AG09319 (cell line): ENCODE measurements at places on chromosomes 6 and 20.
A peak's percentile ranks its signal among the peaks of the same experiment; 100 is the strongest.

DNA sequence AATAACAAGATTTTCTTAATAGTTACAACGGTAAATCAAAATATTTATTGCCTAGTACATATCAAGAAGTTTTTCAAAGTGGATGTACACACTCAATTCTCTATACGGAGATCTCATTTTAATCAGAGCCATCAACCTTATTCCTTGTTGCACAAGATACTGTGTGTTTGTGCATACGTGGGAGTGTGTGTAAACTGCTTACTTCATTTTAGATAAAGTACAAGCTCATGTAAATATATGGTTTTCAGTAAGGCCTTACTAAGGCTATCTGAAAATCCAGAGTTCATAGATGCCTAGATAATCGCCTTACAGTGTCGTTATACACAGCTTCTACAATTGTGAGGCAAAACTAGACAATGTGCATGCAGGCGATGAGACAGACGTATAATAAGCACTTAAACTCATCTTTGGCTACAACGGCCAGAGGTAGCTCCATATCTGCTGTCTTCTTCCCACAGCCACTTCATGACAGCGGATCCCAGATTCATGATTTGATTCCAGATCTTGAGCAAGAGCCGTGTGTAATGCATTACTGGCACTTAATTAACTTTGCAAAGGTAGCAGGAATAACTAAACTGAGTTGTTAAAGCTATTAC, 2.5 kb downstream of the PERP start:
- no peak for DNase-seq

DNA sequence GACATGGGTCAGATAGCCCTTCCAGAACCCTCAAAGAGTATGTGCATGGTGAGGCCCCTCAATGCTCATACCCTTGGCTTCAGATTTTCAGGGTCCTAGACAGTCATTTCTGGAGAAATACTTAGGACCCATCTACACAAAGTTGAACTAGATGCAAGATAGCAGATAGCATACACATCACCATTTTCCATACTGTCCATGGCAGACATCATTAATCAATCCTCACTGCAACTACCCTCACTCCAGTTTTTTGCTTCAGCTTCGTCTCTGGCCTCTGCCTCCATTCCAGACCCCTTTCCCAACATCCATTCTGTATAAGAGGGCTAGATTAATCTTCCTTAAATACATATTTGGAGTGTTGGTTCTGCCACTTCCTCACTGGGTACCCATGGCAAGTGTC, 95.5 kb upstream of the MYL9 start:
- DNase-seq = no peak

- DNase-seq = no peak
Observed at GRCh38 chr6:20711518-20711917, 177.3 kb downstream of the CDKAL1 start.

DNA sequence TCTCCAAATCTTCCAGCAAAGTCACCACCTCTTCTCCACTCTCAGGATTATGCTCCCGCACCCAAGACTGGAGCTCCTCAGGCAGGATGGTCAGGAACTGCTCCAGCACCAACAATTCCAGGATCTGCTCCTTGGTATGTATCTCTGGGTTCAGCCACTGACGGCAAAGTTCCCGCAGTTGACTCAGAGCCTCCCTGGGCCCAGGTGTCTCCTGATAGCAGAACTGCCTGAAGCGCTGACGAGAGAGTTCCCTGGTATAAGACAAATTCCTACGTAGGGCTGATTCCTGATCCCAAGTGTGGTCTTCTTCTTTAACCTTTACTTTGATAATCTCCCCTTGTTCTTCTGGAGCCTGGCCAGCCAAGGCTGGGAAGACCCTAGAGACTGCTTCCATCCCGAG, 60.6 kb downstream of the GPX5 start:
- DNase-seq = no peak

- no peak for DNase-seq
Observed at GRCh38 chr6:168371185-168371584, 51.6 kb upstream of the DACT2 start.

- no peak for DNase-seq
Observed at GRCh38 chr6:39797751-39798150, 5.6 kb downstream of the DAAM2 start.

- no peak for DNase-seq
Observed at GRCh38 chr6:63897952-63898351, 262.4 kb downstream of the PHF3 start.

- no peak for DNase-seq
Observed at GRCh38 chr6:37946057-37946456, 126.5 kb downstream of the ZFAND3 start.

DNA sequence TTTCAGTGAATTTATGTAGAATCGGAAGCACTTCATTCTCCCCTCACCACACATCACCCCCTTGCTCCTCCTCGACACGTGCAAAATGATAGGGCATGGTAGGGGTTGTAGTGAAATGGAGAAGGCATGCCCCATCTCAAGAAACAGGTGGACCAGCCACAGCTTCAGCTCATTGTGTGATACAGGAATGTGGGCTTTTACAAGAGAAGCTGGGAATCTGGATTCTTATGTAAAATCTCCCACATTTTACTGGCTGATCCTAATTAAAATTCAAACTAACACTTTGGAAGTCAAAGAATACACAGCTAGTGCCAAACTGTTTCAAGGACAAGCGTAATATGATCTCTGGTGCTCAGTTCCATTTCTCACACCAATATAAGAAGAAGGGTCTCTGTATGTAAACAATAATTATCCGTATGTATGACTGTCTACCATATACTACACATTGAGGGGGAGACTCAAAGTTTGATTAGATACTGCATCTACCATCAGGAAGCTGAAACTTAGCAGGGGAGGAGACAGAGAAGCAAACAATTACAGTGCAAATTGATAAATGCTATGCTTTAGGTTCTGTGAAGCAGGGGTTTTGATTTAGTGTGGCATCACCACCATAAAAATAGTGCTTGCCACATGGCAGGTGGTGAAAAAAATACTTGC, 24.3 kb upstream of the KIAA0408 start:
- DNase-seq = no peak

GRCh38 chr20:44410583-44411019, 55.1 kb downstream of the HNF4A start:
- DNase-seq = no peak

GRCh38 chr6:2708456-2708855, 42.3 kb downstream of the MYLK4 start:
- no peak for DNase-seq

- no peak for DNase-seq
Observed at GRCh38 chr20:30606990-30607389, 650.5 kb upstream of the DEFB115 start.

- no peak for DNase-seq
Observed at GRCh38 chr6:40413239-40413638, 173.9 kb downstream of the LRFN2 start.

- DNase-seq = no peak
Observed at GRCh38 chr6:21710908-21711627, 117.5 kb downstream of the SOX4 start.

- DNase-seq = no peak
Observed at GRCh38 chr6:32815115-32815514, 1.7 kb downstream of the HLA-DOB start.

DNA sequence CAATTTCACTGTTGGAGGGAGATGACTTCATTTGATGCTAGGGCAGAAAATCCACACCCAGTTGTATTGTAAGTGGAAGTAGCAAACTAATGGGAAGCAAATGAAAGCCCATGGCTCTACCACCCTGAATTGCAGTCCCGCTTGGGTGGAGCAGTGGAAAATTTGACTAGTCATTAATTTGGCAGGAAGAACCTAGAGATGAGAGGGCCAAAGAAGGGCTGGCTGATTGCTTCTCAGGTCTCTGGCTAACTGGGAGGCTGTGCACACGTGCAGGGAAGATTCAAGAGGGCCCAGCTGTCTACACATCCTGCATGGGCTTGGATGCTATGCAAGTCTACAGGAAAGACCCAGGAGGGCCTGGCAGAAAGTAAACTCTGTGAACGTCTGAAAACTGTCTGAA, 466.2 kb downstream of the TFAP2A start:
- DNase-seq = no peak

- no peak for DNase-seq
Observed at GRCh38 chr20:48709058-48709691, 118.6 kb downstream of the PREX1 start.

DNA sequence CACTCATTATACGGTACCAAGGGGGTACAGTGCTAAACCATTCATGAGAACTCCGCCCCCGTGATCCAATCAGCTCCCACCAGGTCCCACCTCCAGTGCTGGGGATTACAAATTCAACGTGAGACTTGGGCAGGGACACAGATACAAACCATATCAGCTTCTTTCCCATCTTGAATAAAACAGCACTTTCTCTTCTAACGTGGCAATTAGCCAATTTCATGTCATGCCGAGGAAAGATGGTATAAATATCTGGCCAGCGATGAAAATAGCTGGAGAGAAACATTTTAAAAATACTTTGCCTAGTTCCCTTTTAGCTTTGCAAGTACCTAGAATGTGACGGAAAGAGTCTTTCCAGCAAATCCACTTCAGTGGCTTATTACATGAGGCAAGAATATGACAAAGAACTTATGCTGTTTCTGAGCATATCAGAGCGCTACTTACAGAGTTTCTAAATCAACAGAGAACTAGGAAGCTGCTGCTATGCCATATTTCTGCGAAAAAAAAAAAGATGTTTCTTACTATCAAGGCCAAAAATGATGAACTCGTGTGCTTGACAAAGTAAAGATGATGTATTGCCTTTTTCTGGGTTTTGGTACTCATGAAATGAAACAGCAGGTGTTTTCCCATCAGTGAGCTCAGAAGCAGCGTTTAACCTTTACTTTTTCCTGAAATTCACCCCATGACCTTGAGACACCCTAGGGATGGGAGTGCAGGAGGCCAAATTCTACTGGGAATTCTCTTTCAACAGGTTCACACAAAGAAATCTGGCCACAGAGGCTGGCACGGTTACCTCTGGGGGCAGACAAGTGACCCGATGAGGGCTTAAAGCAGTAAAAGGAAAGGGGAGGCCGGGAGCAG, 37.9 kb downstream of the AGPAT4 start:
- DNase-seq = no peak

DNA sequence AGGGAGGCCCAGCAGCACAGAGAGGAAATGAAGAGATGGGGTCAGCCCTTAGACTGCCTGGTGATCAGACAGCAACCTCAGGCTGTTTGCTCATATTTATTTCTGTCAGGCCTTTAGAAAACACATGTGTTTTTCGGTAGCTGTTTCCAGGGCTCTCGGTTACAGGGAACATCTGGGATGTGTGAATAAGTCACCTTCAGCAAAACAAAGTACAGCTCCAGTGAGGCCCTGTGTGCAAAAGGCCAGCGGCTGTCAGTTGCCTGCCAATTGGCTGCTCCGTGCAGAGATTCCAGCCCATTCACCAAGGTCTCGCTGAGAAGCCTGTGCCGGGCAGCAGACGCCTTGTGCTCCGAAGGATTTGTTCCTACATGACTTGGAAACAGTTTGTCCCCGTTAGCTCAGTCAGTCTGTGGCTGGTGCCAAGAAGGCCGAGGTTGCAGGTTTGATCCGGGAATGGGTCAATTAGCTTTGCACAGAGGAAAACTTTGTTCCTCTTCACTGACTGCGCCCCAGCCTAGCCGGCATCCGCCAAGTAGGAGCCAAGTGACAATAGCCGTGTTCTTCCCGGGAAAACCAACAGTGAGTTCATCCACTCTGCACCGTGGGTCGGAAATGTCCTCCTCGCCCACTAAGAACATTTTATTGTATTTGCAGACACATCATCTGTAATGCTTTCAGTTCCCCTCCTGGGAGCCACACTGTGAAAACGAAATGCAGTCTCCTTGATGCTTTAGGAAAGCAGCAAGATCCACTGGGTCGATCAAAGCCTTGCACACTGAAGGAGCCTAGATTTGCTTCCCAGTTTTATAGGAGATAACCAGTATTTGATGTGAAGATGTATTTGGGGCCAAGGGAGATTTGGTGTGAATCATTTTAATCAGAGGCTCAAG, 315.4 kb upstream of the CDYL start:
- DNase-seq = peak; percentile 10

DNA sequence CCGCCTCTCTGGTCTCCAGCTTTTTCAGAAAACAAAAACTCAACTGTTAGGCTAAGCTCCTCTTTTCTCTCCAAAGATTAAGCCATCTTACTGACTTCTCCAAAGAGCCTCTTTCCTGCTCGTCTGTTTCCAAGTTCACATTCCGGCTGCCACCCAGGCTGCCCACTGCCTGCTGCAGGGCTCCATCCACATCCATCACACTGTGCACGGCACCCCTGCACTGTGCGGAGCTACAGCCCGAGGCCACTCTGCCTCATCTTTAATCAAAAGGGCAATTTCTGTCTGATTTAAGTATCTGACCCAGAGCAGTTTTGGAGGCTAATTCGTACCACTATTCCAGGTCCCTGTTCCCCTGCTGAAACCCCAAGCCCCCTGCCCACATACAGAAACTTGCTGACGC, 141.6 kb upstream of the ARMC2 start:
- DNase-seq = no peak

DNA sequence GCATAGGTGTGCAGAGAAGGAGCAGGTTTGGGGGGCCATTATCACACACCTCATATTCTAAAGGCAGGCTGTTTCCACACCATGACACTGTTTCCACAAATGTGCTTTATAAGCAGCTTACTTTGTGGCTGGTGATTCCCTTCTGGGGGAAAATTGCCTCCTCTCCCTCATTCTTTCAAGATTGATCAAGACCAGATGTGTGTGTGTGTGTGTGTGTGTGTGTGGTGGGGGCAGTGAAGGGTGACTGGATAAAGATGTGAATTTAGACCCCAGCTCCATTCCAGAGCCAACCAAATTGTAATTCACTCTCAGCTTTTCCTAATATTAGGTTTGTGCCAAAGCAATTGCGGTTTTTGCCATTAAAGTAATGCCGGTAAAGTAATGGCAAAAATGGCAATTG, 45.6 kb downstream of the EDN3 start:
- no peak for DNase-seq

DNA sequence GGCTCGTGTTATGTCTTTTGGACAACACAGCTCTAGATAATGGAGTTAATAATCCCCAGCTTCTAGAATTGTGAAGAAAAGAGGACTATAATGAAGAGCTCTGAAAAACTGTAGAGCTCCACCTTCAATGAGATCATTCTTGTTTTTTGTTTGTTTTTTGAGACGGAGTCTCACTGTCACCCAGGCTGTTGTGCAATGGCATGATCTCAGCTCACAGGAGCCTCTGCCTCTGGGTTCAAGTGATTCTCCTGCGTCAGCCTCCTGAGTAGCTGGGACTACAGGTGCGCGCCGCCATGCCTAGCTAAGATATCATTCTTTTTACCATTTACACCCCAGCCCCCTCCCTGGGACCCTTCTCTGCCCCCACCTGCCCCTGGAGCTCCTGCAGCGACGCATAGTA, 36.6 kb downstream of the ERGIC3 start:
- no peak for DNase-seq

DNA sequence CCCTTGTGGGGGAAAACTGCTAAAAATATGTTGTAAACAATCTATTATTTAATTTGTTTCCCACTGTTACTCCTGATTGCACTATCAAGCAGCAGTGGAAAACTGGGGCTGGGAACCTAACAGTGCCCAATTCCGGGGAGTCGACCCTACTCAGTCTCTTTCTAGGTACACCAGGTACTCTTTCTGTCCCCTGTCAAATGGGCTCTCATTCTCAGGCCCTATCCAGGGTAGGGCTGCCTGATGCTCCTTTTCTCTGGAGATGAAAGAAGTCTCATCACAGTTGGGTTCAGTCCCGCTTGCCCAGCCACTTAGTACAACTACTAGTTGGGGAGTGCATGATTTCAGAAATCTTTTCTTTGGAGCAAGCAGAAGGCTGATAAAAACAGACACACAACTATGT, 52.0 kb downstream of the HS3ST5 start:
- DNase-seq = no peak

- no peak for DNase-seq
Observed at GRCh38 chr20:32560989-32561830, 23.9 kb downstream of the NOL4L start.
